ENCODE measurements at places on chromosomes 12 and 14. TPM values are rescaled to one million over a fixed set of nuclear protein-coding genes. Genes with fewer than 3 reads are reported as not detected.
A peak's percentile ranks its signal among the peaks of the same experiment; 100 is the strongest.

GRCh38 chr12:53972152-53972702 is 699 bp upstream of the HOXC11 start:
- DNase-seq: no peak

- no peak for DNase-seq
Observed at GRCh38 chr12:76501390-76501789, 58.2 kb downstream of the OSBPL8 start.

DNA sequence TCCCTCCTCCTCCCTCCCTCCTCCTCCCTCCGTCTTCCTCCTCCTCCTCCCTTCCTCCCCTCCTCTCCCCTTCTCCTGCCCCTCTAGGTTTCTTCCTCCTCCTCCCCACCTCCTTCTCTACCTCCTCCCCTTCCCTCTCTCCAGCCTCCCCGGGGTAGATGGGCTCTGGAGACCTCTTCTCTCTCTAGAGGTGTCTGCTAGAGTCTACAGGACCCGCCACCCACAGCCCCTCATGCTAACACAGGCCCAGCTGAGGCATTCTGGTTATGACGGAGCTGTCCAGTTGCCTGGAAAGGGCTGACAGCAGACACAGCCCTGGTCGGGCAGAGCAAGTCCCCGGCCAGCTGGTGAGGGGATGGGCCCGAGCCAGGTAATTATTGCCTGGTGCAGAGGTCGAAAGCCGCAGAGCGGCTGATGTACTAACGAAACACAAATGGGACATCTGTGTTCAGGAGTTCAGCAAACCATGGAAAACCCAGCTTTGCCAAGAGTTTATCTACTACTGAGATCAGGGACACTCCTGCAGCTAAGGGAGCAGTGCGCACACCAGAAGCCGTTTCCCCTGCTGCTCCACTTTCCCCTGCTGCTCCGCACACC is 96.2 kb downstream of the PAPOLA start:
- no peak for DNase-seq

DNA sequence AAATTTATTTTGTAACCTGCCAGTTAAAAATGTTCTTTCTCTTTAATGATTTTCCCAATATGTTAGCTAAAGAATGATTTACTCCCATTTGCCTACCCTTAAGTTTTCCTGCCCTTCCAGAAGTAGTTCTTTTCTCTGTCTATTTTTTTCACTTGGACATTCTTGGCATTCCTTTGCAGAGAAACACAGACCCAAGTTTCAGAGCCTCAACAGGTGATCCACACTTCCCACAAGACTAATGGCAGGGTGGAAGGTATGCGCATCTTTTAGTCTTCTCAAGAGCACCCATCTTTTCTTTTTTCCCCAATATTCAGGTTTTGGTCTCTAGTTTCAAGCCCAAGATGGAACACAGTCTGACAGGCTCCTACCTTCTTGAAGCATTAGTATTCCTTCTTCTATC is 420.7 kb downstream of the ADAMTS20 start:
- no peak for DNase-seq

DNA sequence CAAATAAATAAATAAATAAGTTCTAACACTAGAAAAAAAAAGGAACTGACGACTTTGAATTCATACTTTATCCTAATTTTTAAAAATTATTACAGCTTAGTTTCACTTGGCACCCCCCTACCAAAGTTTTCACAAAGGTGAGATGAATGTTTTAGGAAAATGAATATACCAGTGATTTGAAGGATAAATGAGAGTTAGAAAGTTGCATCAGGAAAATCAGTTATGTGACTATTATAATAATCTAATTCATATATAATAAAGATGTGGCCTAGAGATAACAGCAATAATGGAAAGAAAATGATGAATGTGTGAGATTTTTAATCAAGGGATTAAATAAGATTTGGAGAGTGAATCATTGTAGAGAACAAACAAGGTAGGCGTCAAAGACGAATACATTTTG is 103.0 kb upstream of the RAP1B start:
- no peak for DNase-seq

DNA sequence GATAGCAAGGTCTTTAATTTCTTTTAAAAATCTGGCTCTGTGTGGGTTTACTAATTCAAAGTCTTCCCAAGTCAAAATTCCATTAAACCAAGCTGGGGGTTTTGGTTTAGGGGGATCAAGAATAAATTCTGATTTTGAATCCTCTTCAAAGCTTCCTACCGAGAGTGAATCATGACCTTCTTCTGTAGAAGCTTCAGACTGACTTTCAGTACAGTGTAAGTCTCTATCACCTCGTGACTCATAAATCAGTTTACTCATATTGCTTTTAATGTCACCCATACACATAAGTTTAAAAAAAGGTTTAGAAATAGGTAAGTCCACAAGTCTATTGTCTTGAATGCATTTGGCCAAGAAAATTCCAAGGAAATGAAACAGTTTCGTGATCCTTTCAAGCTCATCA is 80.6 kb upstream of the STRN3 start:
- no peak for DNase-seq

GRCh38 chr14:27386391-27386790 is 788.6 kb upstream of the NOVA1 start:
- DNase-seq: no peak

- no peak for DNase-seq
Observed at GRCh38 chr12:83462419-83462818, 775.7 kb downstream of the TMTC2 start.

DNA sequence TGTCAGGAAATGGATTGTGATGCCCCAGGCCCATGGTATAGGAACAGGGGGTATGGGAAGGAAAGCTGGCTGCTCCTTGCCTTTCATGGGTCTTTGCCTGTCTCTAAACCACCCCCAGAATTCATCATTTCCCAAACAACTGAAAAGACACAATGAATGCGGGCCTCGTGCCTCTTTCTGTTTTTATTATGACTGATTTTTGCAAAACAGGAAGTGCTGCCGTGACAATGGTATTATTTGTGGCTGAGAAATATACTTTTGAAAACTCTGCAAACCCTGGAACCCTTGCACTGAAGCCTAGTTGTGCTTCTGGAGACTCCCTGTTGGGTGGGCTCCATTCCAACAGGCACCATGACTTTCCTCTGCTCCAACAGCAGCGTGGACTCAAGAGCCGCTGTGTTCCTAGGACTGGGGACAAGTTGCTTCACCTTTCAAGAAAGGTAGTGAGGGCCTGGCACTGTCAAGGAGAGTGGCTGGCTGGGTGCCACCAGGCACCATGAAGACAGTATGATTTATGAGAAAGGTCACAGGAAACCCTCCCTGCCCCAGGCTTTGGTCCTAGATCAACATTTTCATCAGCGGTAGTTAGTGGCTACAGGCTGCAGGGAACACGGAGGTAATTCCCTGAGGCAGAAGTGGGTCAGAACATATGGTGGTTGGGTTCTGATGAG is 4.8 kb upstream of the DGLUCY start:
- DNase-seq: no peak

- peak; percentile 18 for DNase-seq
Observed at GRCh38 chr14:53875324-53875897, 81.2 kb downstream of the BMP4 start.

The PLBD2 gene
- 32.5 TPM for total RNA-seq

The KRT81 gene
- not detected for total RNA-seq

DNA sequence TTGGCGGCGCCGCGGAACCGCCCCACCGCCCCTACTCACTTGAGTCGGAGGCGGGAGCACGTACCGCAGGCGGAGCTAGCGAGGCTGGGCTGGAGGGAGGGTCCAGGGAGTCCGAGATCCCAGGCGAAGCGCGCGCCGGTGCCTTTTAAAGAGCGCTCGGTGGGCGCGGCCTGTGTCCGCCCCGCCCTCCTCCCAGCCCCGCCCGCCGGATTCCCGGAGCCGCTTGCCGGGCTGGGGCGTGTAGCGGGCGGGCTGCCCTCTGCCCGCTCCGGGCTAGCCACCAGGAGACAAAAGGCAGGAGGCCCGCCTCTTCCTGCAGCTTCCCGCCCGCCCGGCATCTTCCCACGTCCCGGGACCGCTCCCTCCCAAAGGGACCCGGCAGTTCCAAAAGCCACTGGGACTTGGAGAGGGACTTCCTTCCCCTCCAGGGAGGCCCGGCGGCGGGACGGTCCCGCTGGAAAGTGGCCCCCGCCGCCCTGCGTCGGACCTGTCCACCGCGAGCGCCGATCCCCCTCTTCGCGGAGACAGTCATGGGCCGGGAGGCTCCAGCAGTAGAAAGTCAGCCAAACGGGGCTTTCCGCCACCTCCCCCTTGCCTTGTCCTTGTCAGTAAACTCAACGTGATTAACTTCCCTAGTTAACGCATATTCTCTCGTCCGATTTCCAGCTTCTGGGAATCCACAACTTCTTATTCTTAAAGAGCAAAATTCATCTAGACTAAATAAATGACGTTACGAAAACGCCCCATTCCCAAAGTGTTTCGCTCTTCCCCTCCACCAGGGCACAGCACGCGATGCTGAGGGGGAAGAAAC is at the start of gene CSRP2:
CSRP2 (minus strand) TSS at position 121 of the 811 bp plus-strand sequence. CDS start 12,759 bp downstream, outside the sequence.
- peak; percentile 91 for DNase-seq

The PCED1B gene
- total RNA-seq: 16.5 TPM

- no peak for DNase-seq
Observed at GRCh38 chr12:70178038-70178437, 65.2 kb upstream of the CNOT2 start.

DNA sequence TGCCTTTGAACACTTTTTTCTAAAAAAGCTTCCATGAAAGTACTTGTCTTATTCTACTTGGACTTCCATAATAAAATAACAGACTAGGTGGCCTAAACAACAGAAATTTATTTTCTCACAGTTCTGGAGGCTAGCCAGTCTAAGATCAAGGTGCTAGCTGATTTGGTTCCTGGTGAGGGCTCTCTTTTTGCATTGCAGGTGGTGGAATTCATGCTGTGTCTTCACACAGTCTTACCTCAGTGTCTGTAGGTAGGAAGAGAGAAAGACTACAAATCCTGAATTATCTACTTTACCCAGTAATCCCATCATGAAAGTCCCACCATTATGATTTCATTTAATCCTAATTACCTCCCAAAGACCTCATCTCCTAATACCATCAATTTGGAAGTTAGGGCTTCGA is 356.0 kb downstream of the NAV3 start:
- no peak for DNase-seq

The LRP1-AS gene
- not detected for total RNA-seq

The ANKRD33 gene
- total RNA-seq: 0.14 TPM

The KRT71 gene
- not detected for total RNA-seq

The C1QL4 gene
- 1.7 TPM for total RNA-seq

DNA sequence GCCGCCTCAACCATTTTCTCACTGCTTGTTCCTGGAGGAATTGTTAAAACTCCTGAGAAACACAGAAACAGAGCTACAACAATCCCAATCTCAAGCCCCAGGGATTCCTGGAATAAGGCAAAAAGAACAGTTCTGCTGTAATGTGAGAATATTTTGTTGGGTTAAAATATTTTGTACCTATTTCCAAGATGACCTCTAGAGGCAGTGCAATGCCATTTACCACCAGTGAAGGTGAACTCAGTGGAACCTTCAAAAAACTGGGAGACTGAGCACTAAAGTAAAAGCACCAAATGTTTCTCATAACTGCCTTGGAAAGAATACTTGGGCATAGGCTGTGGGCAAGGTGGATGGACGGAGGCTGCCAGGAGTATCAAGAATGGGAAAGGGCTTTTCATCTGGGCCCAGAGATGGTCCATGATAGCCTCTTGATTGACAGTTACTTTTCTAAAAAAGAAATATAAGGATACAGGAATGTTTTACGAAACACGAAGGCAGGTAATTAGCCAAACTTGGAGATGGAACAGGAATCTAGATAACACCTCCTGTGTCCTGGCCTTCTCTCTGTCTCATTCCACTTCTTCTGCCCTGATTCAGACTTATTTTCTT is 334.0 kb upstream of the FLRT2 start:
- DNase-seq: no peak

DNA sequence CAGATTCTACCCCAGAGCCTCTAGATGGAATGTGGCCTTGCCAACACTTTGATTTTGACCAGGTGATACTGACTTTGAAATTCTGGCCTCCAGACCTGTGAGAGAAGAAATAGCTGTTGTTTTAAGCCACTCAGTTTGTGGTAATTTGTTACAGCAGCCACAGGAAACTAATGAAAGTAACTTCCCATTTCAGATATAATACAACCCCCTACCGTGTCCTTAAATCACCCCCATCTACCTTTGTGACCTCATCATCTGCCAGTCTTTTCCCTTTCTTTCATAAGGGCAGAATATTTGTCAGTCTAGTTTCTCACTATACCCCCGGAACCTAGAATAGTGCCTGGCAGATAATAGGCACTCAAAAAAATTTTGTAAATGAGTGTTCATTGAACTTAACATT is 39.6 kb downstream of the PPP4R4 start:
- DNase-seq: no peak

DNA sequence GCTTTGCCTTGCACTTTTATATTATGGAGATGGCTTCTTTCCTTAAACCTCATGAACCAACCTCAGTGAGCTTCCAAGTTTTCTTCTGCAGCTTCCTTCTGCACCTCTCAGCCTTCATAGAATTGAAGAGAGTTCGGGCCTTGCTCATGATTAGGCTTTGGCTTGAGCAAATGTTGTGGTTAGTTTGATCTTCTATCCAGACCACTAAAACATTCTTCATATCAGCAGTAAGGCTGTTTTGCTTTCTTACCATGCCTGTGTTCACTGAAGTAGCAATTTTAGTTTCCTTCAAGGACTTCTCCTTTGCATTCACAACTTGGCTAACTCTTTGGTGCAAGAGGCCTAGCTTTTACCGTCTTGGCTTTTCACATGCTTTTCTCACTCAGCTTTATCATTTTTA is 125.4 kb downstream of the SNAPC1 start:
- no peak for DNase-seq

- DNase-seq: no peak
Observed at GRCh38 chr12:88503281-88503703, 77.0 kb downstream of the KITLG start.

GRCh38 chr14:67468378-67468730 is 20.2 kb downstream of the TMEM229B start:
- no peak for DNase-seq

The SGPP1 gene
- total RNA-seq: 47.6 TPM
